ENCODE measurements at places on chromosomes 1 and 21. TPM values are rescaled to one million over a fixed set of nuclear protein-coding genes. Genes with fewer than 3 reads are reported as not detected.

The ATP6V1G3 gene
- not detected for polyA plus RNA-seq

The KRTAP12-2 gene
- not detected for polyA plus RNA-seq

The TGFB2 gene
- polyA plus RNA-seq, result 0.31 TPM

The F13B gene
- polyA plus RNA-seq, result not detected

The MAB21L3 gene
- polyA plus RNA-seq, result not detected

The KMO gene
- polyA plus RNA-seq, result 0.05 TPM

The TINAGL1 gene
- polyA plus RNA-seq, result 6.2 TPM
